Mammary epithelial cell (primary cell): ENCODE measurements at places on chromosomes 7 and 10. TPM values are rescaled to one million over a fixed set of nuclear protein-coding genes. Genes with fewer than 3 reads are reported as not detected.

Gene SOSTDC1
- total RNA-seq: 0.73 TPM in 1 of 2 replicates, not detected in the other

GRCh38 chr10:75932921-75933320 lies 501.5 kb downstream of the LRMDA start:
- no peak for DNase-seq

Gene PRSS2
- not detected for total RNA-seq

Gene CPA2
- 0.17 TPM for total RNA-seq

DNA sequence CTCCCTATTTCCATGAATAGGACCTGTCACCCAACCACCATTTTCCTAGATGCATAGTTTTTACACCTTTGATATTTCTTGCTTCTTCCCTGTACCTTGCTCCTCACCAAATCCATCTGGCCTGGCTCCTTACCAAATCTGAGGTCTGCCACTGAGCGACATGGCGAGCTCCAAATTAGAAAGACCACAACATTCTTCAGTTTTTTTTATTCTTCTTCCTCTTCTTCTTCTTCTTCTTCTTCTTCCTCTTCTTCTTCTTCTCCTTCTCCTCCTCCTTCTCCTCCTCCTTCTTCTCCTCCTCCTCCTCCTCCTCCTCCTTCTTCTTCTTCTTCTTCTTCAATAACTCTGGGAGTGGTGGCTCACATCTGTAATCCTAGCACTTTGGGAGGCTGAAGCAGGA lies 7.1 kb downstream of the CPED1 start:
- DNase-seq: no peak

GRCh38 chr7:31953432-31953831 lies 116.8 kb downstream of the PDE1C start:
- no peak for DNase-seq

DNA sequence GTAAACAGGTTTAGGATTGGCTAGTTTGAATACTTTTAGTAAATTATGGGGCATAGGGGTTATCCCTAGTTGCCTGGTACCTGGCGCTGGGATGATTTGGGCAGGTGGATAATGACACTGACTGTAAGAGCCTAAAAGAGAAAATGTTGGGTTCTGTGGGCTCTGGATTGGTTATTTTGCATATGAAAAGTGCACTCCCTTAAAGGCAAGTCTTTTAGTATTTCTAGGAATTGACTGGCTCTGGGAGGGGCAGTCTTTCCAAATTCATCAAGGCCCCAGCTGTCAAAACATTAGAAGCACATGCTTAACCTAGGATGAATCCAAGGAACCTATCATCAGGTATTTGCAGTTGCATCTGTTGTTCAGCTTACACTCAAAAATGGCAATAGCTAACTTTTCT lies 454.6 kb upstream of the SORCS1 start:
- DNase-seq: no peak

Gene PRLHR
- not detected in 2 replicates for total RNA-seq

- no peak for DNase-seq
Measured at GRCh38 chr7:130970696-130971095, 236.7 kb upstream of the KLF14 start.

- no peak for DNase-seq
Measured at GRCh38 chr10:91090761-91091529, 129.5 kb upstream of the PCGF5 start.

DNA sequence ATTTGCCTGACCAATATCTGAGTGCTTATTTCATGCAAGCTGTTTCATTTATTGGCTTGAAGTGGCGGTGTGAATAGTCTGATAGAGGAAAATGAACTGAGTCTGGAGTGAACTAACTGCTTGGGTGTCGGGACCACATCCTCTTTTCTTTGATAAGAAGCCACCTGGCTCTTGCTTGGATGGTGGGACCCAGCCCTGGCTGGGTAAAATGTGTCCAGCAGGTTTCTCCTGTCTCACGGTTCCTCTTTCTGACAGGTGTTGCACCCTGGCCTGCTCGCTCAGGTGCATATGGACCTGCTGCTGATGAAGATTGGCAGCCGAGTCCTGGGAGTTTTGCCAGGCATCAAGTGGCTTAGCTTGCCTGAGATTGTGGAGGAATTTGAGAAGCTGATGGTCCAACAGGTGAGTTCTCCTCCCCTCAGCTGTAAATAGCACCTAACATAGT lies 1.6 kb downstream of the ADCK2 start:
- DNase-seq: no peak

- DNase-seq: no peak
Measured at GRCh38 chr7:35513828-35514227, 181.1 kb downstream of the HERPUD2 start.

- no peak for DNase-seq
Measured at GRCh38 chr10:114332301-114333192, 71.8 kb downstream of the AFAP1L2 start.

- DNase-seq: no peak
Measured at GRCh38 chr7:3739983-3740382, 438.9 kb downstream of the SDK1 start.

GRCh38 chr10:121469797-121470606 lies 128.2 kb downstream of the FGFR2 start:
- no peak for DNase-seq

Gene PON1
- total RNA-seq: not detected

GRCh38 chr7:130095812-130096211 lies 25.5 kb downstream of the KLHDC10 start:
- DNase-seq: no peak

DNA sequence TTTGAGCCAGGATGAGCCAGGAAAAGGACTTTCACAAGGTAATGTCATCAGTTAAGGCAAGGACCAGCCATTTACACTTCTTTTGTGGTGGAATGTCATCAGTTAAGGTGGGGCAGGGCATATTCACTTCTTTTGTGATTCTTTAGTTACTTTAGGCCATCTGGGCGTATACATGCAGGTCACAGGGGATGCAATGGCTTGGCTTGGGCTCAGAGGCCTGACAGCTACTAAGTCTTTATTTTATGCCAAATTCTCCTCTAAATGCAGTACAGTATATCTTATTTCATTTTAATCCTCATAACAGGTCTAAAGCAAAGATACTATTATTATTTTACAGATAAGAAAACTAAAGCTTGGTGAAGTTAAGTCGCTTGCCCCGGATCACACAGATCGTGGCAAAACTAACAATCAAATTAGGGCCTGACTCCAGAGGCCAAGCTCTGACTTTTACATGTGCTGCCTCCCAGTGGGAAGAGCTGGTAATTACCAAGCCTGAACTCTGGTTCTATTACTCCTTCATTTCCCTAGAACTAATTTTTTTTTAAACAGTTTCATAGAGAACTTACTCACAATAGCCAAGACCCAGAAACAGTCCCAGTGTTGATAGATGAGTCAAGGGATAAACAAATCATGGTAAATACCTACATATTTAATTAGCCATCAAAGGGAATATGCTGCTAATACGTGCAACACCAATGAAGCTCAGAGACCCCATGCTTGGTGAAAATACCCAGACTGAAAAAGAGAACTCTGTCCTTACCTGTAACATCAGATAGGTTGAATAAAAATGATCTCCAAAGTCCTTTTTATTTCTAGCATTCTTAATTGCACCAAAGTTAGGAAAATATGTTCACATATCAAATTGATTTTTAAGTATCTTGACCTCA lies 35.4 kb downstream of the C7orf25 start:
- DNase-seq: peak; percentile 40

DNA sequence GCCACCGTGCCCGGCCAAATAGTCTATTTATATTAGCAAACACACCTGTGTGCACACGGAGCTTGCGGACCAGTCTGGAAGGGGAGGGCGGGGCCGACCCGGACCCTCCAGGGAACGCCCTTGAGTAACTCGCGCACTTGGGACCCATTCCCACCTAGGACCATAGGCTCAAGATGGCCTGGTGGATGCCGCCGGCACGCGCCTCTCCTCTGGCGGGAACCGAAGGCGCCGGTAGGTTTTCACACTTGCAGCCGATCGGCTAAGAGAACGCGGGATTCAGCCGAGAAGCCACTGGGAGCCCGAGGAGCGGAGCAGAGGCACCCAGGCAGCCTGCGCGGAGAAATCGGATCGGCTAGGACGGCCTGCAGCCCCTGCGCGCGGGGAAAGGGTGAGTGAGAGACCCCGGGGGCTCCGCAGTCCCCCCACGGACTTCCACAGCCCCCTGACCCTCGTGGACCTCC lies 18.9 kb downstream of the IFT22 start:
- no peak for DNase-seq

DNA sequence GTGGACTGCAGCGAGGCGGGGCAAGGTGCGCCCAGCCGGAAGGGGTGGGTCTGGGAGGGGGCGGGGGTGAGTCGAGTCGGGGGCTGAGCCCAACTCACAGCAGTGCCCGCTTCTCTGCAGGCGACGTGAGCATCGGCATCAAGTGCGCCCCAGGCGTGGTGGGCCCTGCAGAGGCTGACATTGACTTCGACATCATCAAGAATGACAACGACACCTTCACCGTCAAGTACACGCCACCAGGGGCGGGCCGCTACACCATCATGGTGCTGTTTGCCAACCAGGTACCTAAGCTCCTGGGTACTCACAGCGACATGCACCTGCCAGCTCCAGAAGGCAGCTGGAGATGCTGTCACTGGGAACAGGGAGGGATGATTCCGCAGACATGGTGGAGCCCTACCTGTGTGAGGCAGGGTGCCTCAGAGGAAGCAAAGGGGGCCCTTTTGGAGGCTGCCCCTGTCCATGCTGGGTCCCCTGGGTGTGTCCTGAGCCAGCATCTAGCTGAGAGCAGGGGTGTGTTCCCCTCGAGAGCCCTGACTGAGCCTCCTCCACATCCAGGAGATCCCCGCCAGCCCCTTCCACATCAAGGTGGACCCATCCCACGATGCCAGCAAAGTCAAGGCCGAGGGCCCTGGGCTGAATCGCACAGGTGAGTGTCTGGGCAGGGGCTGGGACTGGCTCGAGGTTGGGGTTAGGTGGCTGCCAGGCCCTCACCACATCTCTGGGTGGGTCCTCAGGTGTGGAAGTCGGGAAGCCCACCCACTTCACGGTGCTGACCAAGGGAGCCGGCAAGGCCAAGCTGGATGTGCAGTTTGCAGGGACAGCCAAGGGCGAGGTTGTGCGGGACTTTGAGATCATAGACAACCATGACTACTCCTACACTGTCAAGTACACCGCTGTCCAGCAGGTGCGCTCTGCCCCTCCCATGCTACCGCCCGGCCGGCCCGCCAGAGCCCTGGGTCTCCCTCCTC lies 12.8 kb downstream of the FLNC start:
- DNase-seq: no peak

Gene DGKI
- total RNA-seq: 0.29 and 0.35 TPM in 2 replicates

DNA sequence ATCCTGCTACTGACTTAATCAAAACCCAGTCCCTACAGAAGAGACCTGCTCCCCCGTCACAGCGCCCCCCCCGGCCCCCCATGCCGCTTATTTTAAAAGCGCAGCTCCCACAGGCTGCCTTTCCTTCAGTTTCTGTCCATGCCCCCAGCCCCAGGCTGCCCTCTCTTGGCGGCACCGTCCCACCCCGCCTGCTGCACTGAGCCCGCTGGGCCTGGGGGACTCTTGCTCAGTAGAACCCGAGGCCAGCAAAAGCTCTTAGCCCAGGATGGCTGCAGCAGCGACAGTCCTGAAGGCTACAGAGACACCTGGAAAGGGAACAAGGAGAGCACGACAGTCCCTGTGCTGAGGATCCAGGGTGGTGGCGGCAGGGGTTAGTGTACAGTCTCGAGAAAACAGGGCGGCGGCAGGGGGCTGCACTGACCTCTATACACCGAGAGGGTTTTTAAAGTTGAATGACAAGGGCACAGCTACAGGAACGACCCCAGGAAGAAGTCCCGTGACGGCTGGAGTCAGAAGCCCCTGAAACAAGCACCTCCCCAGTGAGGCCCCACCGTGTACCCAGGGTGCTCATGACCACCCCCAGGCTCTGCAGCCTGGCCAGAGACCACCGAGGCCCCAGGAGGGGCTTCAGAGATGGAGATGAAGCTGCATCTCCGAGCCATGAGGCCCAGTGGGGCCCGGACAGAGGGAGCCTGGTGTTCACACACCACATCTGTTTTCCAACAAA lies 54.4 kb downstream of the ZRANB1 start:
- no peak for DNase-seq

- no peak for DNase-seq
Measured at GRCh38 chr7:80249619-80250295, 115.1 kb downstream of the GNAI1 start.

DNA sequence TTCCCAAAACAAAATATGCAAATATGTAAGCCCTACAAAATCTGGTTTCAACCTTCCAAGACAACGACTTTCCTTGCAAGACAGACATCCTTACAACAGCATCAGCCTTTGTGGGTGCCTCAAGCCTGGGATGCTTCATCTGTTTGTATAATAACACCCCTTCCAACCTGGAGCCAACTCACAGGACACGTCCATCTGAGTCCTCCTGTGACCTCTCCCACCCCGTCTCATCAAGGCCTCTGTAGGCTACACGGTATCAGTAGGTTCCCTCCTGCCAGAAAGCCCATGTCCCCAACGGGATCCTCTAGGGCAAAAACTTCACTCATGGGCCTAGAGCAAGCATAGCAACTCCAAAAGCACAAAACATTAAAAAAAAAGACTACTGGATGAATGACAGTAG lies 173.2 kb downstream of the TNS3 start:
- DNase-seq: no peak

DNA sequence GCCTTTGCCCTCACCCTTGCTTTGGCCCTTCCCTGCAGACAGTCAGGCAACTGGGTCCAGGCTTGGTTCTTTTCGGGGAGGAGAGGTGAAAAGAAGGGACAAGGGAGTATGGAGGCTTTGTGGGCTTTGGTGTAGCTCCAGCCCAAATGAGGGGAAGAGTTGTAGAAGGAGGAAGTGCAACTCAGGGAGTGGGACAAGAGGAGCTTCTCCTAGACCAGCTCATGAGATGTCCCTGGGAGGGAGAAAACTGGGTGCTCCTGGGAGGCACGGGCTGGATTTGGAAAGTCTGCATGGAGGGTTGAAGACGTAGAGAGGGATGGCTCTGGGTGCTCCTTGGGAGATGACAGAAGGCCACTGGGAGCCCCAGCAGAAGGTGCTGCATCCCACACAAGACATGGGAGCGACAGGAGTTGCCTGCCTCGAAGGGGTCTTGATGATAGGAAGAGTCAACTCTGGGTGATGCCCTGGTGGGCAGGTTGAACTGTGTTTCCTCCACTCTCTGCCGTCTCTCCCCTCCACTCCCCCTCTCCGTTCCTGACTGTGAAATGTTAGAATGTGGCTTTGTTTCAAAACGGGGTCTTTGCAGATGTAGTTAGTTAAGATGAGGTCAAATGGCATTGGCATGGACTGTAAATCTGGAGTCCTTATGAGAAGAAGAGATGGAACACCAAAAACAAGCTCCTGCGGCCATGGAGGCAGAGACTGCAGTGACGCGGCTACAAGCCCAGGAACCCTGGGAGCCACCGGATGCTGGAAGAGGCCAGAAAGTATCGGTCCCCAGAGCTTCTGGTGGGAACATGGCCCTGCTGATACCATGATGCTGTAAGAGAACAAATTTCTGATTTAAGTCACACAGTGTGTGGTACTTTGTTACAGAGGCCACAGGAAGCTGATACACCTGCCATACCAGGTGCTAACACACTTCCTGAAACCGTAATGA lies 298.5 kb downstream of the GLRX3 start:
- no peak for DNase-seq
